ENCODE measurements at places on chromosomes 7 and 10. TPM values are rescaled to one million over a fixed set of nuclear protein-coding genes. Genes with fewer than 3 reads are reported as not detected.

The SORCS1 gene
- total RNA-seq = 0.15 TPM

The AKR1D1 gene
- not detected for total RNA-seq

The FOXI2 gene
- not detected for total RNA-seq

The AKR1C1 gene
- 92.2 TPM for total RNA-seq

The GPR85 gene
- 0.82 TPM for total RNA-seq

The ASB10 gene
- not detected for total RNA-seq

DNA sequence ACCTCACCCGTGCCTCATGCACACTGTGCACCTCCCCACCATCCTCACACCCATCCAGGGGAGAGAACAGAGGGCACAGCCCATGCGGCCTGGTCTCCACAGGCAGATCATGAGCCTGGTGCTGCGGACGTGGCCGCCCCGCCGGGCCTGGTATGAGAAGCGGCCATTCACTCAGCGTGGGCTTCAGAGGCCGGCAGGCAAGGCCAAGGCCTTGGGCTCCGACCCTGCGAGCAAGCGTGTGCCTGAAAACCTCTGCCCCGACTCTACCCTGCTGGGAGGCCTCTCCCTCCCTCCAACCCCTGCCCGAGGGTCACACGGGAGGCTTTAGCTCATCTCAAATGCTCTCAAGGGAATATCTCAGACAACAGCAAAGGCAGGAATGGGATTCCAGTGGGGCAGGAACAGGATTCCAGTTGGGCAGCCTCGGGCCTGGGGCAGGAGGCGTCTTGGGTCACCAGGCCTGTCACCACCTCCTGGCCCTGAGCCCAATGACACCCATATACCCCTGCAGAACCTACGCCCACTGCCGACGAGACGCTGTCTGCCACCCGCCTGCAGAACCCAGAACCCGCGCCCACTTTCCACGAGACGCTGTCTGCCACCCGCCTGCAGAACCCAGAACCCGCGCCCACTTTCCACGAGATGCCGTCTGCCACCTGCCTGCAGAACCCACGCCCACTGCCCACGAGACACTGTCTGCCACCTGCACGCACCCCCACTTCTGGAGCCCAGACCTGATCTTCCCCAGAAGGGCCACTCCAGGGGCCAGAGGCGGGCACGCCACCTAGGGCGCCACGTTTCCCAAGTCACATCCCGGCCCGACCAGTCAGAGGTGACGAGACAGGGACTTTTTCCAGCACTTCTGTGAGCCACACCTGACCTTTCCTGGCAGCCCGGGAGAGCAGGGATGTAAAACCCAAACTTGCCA lies 38.9 kb downstream of the ADAP1 start:
- no peak for DNase-seq

- DNase-seq = no peak
Observed at GRCh38 chr10:7306147-7306546, 104.7 kb downstream of the SFMBT2 start.

DNA sequence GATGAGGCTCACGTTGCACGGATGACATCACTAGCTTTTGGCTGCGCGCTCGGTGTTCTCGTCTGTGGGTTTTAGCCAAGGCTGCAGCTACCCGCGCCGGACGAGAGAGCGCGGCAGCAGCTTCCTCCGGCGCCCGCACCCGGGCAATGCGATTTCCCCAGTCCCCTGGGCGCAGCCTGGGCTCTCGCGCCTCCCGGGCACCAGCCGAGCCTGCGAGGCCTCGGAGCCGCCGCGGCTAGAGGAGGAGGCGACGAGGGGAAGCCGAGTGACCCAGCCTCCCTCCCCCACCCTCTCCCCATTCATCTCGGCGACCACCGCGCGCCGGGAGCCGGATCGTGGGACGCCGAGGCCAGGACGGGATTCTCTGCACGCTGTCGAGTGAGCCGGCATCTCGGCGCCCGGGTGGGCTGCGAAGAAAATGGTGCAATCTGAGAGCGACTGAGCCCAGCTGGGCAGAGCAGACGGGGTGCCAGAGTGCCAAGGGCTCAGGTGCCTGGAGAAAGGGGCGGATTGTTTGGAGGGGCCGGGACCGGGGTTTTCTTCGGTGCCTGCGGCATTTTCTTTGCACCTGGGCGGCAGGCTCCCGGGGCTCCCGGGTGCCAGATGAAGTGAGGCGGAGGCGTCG lies 1.2 kb upstream of the TMEM178B start:
- DNase-seq = no peak

DNA sequence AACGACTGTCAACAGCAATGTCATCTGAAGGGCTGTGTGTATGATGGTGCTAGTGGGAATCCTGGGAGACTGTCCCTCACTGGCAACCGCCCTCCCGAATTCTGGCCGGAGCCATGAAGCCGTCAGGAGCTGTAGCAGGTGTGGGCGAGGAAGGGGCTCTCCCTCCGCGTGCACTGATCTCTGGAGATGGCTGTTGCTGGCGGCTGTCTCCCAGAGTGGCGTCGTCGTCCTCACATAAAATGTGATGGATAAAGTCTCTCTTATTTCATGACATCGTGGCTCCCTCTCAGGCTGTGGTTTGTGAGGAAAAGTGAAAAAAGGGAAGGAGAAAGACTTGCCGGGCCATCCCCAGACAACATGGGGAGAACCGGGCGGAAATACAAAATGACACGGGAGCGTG lies 216.5 kb downstream of the DNAJB6 start:
- DNase-seq = no peak

DNA sequence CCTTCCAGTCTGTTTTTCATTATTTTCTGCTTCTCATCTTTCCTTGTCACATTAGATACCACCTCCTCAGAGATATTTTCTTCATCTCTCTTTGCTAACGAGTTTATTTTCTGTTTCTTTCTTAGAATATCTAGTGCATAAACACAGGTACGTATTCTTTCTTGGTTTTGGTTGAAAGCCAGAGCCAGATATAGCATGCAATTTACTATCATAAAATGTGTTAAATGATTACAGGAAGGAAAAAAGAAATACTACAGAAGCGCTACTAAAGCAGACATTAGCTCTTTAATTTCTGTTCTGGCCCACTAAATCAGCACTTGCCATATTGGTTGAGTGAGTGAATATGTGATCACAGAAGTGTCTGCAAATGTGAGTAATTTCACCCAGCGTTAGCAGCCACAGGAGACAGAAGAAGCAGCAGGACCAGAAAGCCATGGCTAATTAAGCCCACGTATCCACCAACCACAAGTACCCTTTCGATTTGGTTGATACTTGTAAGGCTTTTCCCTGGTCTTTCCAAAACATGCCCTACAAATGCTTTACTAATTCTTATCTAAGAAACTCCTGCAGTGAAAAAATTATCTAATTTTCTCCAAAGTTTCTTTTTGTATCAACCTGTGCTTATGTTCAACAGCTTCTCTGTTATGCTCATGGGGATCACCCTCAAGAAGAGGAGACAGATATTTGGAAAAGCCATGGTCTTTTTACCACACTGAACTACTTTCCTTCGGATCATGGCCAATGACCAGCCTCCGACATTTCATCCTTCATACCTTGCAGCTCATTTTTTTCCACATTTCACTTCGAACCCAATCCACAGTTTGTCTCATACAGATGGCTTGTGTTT lies 23.1 kb upstream of the MACC1 start:
- DNase-seq = no peak

DNA sequence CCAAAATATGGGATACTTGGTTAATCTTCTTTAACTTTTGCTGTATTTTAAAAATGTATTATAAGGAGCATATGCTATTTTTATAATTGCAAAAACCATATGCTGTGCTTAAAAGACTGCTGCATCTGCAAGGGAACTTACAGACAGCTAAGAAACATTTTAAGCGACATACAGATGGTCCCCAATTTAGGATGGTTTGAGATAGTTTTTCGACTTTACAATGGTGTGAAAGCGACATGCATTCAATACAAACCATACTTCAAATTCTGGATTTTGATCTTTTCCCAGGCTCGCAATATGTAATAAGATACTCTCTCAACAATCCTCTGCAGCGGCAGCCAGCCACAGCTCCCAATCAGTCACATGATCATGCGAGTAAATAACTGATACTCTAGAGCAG lies 73.2 kb downstream of the SHTN1 start:
- DNase-seq = no peak

DNA sequence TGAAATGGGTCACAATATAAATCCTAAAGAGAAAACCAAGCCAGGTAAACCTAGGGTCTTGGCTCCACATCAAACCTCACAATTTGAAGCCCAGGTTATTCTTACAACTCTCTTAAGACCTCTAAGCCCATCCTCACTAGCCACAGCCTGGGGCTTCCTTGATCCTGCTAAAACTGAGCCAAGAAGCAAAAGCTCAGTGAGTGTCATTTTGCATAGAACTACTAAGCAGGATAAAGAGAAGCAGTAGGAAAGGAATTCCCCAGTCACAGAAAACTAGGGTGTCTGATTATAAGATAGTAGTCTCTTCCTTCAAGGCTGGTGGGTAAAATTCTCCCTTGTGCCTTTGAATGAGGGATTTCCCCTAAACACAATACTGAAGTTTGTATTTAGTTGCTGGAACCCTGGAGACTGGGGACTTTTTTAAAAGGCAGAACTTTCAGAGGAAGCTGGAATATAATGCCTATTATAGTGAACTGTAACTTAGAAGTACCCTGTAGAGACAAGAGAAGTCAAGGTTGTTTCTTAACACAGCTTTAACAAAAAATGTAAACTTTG lies 196.6 kb upstream of the KIAA1217 start:
- no peak for DNase-seq

- DNase-seq = no peak
Observed at GRCh38 chr10:61549861-61550260, 96.7 kb upstream of the TMEM26 start.

DNA sequence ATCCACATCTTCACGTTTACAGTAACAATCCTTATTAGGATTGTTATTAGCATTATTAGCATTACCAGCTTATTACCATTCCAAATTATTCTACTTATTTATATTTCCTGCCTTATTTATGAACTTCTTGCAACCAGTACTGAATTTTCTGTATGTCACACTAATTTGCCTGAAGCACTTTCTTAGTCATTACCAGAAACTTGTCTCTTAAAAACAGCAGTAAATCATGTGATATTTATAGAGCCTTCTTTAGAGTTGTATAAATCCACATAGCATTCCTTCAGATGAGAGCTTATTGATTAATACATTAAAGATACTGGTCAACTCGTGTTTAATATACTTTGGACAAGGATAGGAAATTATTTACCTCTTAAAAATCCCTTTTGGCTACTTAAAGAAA lies 618.6 kb downstream of the SUGCT start:
- no peak for DNase-seq

DNA sequence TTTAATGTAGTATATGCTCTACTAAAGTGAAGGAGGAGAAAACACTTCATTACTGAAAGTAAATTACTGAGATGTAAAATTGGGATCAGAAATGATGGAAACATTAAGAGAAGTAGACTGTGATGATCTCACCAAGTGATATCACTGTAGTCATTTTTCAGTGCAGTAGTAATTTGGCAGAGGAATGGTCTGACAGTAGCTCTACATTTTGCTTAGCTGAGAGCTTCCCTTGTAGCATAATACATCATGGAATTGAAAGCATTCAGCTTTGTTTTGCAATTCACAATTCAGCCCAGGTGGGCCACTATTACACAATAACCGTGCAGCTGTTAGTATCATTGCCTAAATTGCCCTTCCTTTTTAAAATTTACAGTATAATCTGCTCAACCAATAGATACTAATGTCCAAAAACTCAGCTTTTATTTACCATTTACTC lies 19.4 kb upstream of the CABCOCO1 start:
- no peak for DNase-seq

DNA sequence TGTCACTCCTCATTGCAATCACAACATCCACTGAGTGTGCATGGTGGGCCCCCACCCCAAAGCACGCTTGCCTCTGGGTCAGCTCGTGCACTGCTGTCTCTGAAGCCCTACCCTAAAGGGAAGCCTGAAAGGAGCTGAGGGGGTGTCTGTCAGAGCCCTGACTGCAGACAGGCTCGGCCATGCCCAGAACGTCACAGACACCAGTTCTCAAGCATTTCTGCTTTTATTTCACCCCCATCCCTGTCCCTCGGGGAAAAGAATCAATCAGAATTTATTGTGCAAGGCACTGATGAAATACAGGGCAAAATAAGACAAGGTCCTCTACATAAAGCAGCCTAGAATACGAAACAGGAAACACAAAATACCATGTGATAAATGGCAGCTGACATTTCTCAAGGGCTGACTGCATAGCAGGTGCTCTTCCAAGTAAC lies 231.8 kb downstream of the WDR37 start:
- DNase-seq = no peak

GRCh38 chr10:112835217-112835715 lies 114.8 kb upstream of the TCF7L2 start:
- no peak for DNase-seq

DNA sequence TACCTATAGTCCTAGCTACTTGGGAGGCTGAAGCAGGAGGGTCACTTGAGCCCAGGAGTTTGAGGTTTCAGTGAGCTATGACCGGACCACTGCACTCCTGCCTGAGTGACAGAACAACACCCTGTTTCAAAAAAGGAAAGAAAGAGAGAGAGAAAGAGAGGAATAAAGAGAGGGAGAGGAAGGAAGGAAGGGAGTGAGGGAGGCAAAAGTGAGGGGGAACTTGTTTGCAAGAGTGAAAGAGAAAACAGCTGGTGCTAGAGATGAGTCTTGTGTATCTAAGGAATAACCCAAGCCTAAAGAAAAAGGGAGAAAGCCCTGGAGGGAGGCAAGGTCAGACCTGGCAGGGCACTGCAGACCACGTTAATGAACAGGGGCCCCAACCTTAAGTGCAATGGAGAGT lies 4.8 kb upstream of the NT5C2 start:
- DNase-seq = no peak

DNA sequence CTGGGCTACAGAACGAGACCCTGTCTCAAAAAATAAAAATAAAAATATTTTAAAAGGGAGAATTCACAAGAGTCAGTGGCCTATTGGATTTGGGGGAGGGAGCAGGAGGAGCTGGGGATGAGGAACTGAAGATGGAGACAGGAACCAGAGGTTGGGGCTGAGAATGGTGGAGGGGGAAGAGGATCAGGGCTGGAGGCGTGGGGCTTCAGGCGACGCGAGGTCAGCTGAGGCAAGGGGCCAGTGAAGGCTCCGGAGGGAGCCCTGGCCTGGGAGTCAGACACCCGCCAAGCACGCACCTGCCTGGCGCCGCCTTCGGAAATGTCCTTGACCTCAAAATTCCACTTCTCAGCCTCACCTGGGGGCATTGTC lies 671 bp upstream of the CLEC2L start:
- DNase-seq = no peak

DNA sequence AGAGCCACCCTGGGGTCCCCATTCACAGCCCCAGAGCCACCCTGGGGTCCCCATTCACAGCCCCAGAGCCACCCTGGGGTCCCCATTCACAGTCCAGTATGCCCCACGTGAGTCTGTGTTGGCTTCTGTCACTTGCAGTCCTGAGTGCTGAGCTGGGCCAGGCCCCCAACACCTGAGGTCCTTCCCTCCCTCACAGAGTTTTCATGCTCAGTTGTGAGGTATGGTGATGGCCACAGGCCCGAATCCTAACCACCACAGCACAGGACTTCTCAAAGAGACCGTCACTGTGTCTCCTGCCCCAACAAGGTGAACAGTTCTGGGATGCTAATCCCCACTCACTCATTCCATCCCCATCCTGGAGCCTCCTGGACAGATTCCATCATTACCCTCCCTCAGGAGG lies 239.2 kb downstream of the PTPRN2 start:
- no peak for DNase-seq

- DNase-seq = no peak
Observed at GRCh38 chr10:109968953-109969759, 38.6 kb upstream of the ADD3 start.
